ENCODE measurements at places on chromosomes 1 and 21. TPM values are rescaled to one million over a fixed set of nuclear protein-coding genes. Genes with fewer than 3 reads are reported as not detected.

DNA sequence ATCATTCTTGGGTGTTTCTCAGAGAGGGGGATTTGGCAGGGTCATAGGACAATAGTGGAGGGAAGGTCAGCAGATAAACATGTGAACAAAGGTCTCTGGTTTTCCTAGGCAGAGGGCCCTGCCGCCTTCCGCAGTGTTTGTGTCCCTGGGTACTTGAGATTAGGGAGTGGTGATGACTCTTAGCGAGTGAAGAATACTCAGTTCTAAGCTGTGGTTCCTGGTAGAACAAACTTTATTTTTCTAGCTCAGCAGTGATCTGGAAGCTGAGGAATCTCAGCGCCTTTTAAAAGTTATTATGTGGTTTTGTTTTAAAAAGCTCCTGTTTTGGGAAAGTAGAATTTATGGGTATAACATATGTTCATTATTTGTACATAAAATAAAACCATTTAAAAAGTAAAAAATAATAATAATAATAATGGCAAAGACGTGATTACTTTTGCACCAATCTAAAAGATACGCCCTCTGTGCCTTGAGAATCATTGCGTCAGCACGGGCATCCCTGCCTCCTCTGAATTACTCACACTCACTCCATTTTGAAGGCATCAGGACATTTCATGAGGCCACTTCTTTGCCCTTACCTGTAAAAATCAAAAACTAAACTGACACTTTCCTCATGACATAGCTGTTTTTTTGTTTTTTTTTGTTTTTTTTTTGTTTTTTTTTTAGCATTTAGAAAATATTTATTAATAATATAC lies 29.7 kb upstream of the TNFRSF1B start:
- no peak overlapping the region for H3K4me3 ChIP-seq
- no peaks in the 10 kb centered on the region for H3K4me1 ChIP-seq
- DNase-seq, result no peak
- no peak overlapping the region for H3K27ac ChIP-seq

GRCh38 chr1:75937034-75937433 lies 4.8 kb upstream of the ASB17 start:
- H3K36me3 ChIP-seq, result no peaks in the 10 kb centered on the region
- no peaks in the 10 kb centered on the region for H3K4me1 ChIP-seq
- H3K27me3 ChIP-seq, result no peaks in the 10 kb centered on the region

SERPINC1 gene
- not detected for total RNA-seq

KCNJ9 gene
- total RNA-seq, result 0.09 TPM

SLC1A7 gene
- total RNA-seq, result not detected

- no peaks in the 10 kb centered on the region for H3K27me3 ChIP-seq
- no peak overlapping the region for H3K27ac ChIP-seq
- no peak for DNase-seq
- peaks cover 25% of the 10 kb centered on the region for H3K36me3 ChIP-seq
- no peak overlapping the region for H3K4me3 ChIP-seq
These were observed 99.9 kb upstream of the SGIP1 start for GRCh38 chr1:66434096-66434495.

- peaks cover 4% of the 10 kb centered on the region for H3K27me3 ChIP-seq
- H3K27ac ChIP-seq, result no peak overlapping the region
- peaks cover 15% of the 10 kb centered on the region for H3K4me1 ChIP-seq
- no peaks in the 10 kb centered on the region for H3K36me3 ChIP-seq
- no peak overlapping the region for H3K4me3 ChIP-seq
These were observed 412 bp downstream of the ABCA4 start for GRCh38 chr1:94120570-94120901.

DNA sequence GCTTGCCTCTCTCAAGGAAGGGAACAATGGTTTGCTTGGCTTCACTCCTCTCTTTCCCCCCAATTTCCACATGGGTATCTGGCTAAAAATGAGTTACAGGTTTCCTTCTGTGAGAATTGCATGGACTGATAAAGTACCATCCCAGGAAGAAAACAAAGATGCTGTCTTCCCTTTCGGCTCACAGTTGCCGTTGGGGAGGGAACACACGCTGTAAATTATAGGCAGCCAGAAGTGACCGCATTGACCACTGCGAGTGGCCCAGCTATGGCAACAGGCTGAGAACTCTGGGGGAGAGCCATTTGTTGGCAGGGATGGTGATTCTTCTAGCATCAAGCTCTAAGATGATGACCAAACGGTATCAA lies 2.9 kb downstream of the RUNX1 start:
- no peak overlapping the region for H3K27ac ChIP-seq
- no peak overlapping the region for H3K4me3 ChIP-seq
- H3K36me3 ChIP-seq, result no peaks in the 10 kb centered on the region
- H3K4me1 ChIP-seq, result no peaks in the 10 kb centered on the region
- DNase-seq, result no peak
- no peaks in the 10 kb centered on the region for H3K27me3 ChIP-seq

LEMD1 gene
- total RNA-seq, result 11.9 TPM

GRCh38 chr1:106061586-106062495 lies 994.6 kb upstream of the PRMT6 start:
- H3K4me3 ChIP-seq, result no peak overlapping the region
- H3K27ac ChIP-seq, result no peak overlapping the region
- no peaks in the 10 kb centered on the region for H3K36me3 ChIP-seq
- no peaks in the 10 kb centered on the region for H3K4me1 ChIP-seq
- DNase-seq, result no peak
- no peaks in the 10 kb centered on the region for H3K27me3 ChIP-seq

CA6 gene
- total RNA-seq, result not detected

DNA sequence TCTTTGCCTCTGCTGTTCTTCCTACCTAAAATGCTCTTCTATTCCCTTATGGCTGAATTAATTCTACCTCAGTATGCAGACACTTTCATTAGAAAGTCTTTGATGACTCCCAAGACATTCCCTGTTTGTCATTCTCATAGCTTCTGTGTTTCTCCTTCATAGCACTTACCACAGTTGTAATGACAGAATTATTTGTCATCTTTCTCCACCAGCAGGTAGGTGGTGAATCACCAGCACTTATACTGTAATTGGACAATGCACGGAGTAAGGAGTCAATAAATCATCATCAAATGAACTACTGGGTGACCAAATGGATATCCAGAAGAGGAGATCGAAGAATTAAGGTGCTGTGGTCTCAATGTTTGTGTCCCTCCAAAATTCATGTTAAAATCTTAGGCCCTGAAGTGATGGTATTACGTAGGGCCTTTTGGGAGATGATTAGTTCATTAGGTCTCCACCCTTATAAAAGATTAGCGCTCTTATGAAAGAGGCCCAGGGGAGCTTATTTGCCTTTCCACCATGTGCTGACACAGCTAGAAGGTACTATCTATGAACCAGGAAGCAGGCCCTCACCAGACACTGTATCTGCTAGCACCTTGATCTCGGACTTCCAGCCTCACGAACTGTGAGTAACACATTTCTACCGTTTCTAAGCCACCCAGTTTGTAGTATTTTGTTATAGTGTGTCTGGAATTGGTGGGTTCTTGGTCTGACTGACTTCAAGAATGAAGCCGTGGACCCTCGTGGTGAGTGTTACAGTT lies 2.4 kb upstream of the CCT8 start:
- H3K4me1 ChIP-seq, result no peaks in the 10 kb centered on the region
- no peak for DNase-seq
- no peak overlapping the region for H3K27ac ChIP-seq
- H3K36me3 ChIP-seq, result peaks cover 11% of the 10 kb centered on the region

Data from H9 (cell line).